ENCODE measurements at places on chromosomes 1 and 21.
A peak's percentile ranks its signal among the peaks of the same experiment; 100 is the strongest.

GRCh38 chr1:5111581-5111980 lies 457.2 kb downstream of the AJAP1 start:
- no peak for DNase-seq

DNA sequence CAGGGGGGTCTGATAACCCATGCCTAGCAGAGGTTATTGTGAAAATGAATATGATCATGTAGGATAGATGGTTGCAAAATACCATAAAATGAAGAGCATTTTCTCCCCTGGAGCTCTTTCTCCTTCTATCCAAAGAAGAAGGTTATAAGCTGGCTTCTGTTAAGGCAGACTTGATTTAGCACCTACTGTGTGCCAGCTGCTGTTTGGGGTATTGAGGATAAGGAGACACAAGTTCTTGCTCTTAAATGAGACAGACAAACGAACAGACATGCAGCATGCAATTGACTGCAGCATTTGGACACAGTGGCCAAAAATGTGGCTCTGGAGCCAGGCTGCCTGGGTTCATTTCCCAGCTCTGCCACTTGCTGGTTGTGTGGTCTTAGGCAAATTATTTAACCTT lies 39.8 kb upstream of the ID3 start:
- no peak for DNase-seq

GRCh38 chr1:38026592-38027200 lies 14.2 kb downstream of the UTP11 start:
- peak; percentile 60 for DNase-seq

GRCh38 chr1:220828179-220828490 lies 41.4 kb downstream of the MTARC1 start:
- no peak for DNase-seq

- DNase-seq: no peak
Observed at GRCh38 chr1:64654519-64655341, 90.1 kb upstream of the RAVER2 start.

DNA sequence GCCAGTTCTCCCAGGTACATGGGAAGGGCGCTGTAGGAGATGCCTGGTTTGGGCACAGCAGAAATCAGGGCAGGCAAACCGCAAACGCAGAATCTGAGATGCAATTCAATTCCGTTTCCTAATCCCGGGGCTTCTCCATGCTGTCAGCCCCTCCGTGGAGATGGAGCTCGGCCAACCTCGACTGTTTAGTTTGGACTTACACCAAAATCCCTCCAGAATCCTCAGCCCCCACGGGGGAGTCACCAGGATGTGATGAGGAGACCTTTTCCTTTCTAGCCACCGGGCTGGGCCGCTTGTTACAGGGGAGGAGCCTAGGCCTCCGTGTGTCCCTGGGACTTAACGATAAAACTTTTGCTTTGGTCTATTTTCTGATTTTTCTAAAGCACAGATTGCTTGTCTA lies 7.9 kb downstream of the SLC2A7 start:
- DNase-seq: peak; percentile 15

DNA sequence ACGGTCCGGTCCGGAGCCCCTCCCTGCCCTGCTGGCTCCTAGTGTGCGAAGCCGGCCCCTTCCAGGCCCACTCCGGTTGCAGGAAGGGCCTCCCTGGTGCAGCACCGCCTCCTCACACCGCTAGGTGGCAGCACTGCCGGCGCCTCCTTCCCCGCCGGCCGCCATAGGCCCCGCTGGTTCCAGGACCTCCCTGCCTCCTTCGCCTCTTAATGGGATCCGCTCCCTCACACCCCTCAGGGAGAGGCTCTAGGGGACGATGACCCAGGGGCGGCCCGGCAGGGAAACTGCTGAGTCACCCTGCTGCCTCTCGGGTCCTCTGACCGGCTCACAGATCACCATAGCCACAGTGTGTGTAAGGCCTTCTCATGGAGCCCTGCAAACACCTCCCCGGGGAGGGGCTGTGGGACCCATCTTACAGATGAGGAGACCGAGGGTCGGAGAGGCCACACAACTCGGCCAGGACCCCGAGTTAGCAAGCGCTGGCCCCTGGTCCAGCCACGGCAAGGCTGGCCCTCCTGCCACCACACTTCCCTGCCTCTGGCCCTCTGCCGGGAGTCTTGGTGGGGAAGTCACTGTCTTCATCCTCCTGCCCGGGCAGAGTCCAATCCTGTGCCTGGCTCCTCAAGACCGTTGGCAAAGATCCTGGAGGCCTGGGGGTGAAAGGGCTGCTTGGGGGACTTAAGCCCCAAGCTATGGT lies 1.6 kb upstream of the AJAP1 start:
- peak; percentile 46 for DNase-seq

DNA sequence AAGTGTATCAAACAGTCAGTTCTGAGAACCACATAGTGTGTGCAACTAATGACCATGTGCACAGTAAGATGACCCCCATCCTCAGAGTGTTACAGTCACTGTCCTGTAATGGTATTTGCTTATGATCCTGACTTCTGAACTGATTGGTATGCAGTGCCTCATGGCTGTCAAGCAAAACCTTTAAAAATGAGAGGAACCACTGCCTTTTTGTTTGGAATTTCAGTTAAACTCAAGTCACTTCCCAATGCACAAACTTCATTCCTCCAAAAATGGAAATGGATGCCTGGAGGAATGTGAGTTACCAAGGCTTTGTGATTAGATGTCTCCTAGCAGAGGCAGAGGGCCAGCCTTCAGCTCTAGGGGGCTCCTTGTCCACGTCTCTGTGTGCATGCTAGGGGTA lies 10.5 kb downstream of the C1orf198 start:
- DNase-seq: peak; percentile 77

GRCh38 chr1:209674957-209675564 lies at the start of gene G0S2:
Gene G0S2 (plus strand): TSS chr1:209675412. CDS start chr1:209675685, 273 bp downstream.
- DNase-seq: peak; percentile 42

DNA sequence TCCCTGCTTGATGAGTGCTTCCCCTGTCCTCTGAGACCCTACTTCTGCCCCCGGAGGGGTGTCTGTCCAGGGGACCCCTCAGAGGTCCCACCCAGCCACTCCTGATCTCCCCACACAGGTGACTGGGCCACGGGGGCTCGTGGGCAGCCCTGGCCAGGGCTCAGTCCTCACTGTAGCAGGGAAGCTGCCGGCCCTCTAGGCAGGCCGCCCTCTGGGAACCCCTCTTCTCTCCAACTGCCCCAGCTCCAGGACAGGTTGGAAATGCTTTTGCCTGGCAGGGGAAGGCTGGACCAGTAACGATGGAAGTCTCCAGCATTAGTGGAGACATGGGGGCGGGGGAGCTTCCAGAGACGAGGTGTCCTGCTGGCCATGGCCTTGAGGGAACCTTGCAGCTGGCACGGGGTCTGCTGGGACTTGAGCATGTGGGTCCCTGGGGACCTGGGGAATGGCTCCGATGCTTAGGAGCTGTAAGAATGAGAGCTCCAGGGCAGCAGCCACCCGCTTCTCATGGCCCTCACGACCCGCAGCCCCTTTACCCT lies 3.1 kb upstream of the FNDC10 start:
- no peak for DNase-seq

DNA sequence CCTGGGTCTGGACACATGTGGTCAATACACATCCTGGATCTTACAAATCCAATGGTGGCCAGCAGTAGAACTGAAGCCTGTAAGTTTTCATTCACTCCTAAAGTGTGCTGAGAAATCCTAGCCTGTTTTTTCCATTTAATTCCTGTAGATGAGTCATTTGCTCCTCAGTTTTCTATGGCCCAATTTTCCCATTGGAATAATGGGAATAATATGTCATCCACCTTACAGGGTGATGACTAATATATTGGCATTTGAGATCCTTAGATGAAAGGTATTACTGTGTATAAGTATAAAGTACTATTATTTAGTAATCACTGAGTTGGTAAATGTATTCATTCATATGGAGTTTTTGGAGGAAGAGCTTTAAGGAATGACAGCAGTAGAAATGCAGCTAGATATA lies 89.7 kb upstream of the ADAR start:
- peak; percentile 50 for DNase-seq

- no peak for DNase-seq
Observed at GRCh38 chr1:41041614-41042270, 20.2 kb upstream of the SLFNL1 start.

GRCh38 chr1:242178924-242179708 lies 180.2 kb upstream of the MAP1LC3C start:
- DNase-seq: no peak

DNA sequence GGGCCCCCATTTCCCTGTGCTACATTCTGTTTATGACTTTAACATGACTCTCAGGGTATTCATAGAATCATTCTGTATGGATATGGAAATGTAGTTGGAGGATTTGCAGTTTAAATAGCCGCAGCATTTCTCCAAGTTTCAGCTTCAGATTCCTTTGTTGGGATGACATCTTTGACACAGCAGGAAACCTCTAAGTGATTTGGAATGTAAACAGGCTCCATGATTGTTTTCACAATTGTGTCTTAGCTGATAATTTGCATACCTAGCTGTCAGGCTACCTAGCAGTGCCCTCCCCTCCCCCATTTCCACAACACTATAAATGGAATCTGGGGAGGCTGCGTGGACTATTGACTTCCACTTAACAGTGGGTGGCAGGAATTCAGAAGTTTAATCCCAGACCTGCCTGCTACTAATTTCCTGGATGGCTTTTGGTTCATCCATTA lies 290.2 kb downstream of the HLX start:
- peak; percentile 95 for DNase-seq

DNA sequence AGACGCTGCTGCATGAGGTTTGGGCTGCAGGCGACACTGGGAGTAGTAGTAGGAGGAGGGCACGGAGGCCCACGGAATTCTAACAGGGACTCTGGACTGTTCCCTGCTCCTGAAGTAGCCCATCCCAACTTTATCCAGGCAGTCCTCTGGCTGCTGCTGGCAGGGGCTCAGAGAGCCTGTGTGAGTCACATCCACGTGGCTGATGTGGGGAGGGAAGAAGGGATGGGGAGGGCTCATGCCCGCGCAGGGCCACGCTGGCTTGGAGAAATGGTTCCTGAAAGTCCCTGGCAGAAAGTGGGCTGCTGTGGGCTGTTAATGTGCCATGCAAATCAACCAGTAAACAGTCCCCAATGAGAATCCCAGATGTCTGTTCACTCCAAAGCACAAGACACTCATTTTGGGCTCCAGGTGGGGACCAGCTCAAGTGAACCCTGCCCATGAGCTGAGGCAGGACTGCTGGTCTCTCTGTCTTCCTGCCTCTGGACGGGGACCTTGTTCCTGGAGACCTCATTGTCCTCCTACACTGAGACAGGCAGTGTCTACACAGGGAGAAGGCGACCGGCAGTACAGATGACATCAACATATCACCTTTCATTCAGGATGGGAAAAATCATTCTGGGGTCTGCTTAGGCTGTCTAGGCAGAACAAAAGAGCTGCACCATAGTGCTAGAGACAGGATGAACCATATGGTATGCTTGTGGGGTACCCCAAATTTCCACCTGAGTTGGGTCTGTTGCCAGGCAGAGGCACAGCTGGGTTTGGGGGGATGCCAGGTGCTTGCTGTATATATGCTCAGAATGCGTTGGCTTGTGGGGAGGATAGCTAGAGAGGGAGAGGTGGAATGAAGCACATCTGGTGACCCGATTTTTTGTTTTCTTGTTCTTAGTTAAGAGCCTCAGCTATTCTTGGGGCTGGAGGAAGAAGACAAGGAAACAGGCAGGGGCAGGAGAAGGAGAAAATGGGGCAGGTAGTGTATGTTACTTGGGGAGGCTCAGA lies 57.9 kb upstream of the FMOD start:
- peak; percentile 86 for DNase-seq

- peak; percentile 49 for DNase-seq
Observed at GRCh38 chr1:115062542-115063004, 26.7 kb downstream of the TSPAN2 start.

DNA sequence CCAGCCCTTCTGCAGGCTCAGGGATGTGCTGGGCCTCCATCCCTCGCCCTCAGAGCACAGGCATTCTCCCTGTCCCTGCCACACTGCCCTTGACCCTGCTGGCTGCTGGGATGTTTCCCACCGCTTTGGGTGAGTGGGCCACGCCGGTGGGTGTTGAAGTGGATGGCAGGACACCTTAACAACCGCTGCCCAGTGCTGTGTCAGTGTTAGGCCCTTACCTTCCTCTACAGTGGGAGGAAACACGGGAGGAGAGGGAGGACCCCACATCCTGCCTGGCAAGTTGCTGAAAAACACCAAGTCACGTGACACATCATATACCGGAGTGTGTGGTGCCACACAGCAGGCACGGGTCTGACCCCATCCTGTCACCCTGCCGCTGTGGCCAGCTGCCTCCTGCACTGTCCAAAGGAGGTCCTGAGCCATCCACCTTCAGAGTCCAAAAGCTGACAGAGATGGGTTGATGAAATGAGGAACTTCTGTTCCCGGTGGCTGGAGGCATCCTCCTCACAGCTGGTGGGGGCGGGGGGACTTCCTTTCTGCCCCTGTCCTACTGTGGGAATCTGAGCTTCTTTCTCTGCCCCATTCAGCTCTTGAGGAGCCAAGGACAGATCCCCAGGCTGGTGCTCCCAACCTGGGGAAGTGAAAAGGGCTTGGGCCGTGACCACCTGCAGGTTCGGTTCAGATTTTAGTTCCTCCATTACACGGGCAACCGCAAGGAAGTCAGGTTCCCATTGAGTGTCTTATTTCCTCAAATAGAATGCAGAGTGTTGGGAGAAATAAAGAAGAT lies 3.2 kb upstream of the THEMIS2 start:
- no peak for DNase-seq

GRCh38 chr21:33828083-33828482 lies 87.5 kb downstream of the ATP5PO start:
- no peak for DNase-seq

GRCh38 chr1:15523104-15524020 lies 653 bp downstream of the CASP9 start:
- peak; percentile 18 for DNase-seq

DNA sequence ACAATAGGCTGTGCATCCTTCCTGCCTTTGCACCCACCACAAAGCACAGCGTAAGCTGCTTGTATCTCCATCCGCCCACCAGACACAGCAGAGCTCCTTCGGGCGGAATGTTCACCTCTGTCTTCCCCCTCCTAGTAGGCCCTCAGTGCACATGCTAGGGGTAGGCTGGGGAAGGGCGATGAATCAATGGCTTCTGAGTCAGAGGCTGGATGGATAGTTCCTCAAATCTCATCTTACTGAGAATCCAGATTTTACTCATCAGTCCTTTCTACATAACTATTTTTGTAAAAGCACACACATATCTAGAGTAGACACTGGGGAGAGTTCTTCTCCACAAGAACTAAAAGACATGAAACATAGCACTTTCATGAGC lies 73.8 kb downstream of the BCAR3 start:
- peak; percentile 79 for DNase-seq

GRCh38 chr21:32717851-32718316 lies 9.9 kb downstream of the SYNJ1 start:
- DNase-seq: peak; percentile 9

DNA sequence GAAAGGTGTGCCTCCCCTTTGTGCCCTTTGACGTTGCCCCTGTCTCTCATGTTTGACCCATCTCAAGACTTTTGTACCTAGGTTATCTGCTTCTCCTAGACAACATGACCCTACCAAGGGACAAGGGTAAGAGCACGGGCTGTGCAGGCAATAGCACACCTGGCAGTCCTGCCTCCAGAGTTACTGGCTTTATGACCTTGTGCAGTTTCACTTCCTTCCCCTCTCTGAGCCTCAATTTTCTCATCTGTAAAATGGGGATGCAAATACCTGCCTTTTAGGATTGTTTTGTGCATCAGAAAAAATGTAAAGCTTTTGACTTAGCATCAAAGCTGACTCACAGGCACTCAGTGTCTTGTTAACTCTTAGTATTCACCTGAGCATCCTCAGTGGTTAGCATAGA lies 36.4 kb downstream of the ELK4 start:
- no peak for DNase-seq

GRCh38 chr1:67732750-67733151 lies 47.8 kb downstream of the GADD45A start:
- DNase-seq: peak; percentile 31

All from fibroblast of skin of right biceps (primary cell).